Left renal cortex interstitium (tissue), 4 donors: ENCODE measurements at places on chromosomes 5 and 9.

- no peak for DNase-seq
Observed at GRCh38 chr9:70861376-70861775, 260.0 kb downstream of the TRPM3 start.

- no peak for DNase-seq
Observed at GRCh38 chr5:14560091-14560595, 21.4 kb upstream of the OTULINL start.

GRCh38 chr5:130335117-130335516 lies 430.9 kb downstream of the CHSY3 start:
- no peak for DNase-seq

DNA sequence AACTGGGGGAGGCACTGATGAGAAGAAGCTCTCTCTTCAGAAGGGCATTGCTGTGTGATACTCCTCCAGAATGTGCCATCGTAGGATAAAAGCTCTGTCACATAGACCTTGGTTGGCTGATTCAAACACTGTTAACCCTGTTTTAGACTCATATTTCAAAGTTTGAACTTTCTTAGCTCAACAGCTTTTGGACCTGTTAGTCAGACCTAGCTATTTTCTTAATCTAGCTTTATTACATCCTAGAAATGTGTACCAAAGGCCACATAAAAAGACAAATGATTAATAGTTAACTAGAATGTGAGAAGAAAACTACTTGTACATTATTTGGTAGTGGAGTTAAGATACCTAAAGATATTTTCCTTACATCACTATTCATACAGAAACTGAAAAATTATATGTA lies 4.3 kb downstream of the RHOBTB3 start:
- DNase-seq = no peak

GRCh38 chr5:42949348-42950115 lies 90.6 kb downstream of the ANXA2R start:
- no peak for DNase-seq

DNA sequence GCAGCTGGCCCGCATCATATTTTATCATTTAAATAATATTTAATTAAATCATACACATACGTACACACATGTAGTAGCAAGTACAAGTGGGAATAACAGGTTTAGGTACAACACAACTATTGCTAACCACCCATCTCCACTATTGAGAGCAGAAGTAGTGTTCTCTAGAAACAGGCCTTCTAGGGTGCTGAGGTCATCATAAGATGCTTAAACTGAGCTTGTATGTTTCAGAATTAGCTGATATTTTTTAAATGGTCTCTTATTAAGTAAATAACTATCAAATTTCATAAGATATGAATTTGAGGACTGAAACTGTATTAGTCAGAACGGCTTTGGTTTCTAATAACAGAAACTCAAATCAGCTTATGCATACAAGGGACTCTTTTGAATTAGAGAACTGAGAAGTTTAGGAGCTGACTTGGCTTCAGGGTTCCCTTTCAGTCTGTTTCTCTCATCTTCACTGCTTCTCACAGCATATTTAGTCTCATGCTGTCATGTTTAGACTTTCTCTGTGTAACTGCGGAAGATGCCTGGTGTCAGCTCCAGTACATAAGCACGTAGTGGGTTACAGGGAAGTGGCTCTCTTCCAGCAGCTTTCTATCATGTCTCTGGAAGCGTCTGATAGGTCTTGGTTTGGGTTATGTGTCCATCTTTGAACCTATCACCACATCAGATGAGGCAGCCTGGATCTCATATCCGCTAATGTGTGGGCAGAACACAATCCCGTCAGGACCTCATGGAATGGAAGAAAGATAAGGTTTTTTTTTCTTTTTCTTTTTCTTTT lies 25.0 kb upstream of the OCLN start:
- DNase-seq = no peak

- DNase-seq = no peak
Observed at GRCh38 chr5:171371326-171371725, 16.3 kb upstream of the NPM1 start.

DNA sequence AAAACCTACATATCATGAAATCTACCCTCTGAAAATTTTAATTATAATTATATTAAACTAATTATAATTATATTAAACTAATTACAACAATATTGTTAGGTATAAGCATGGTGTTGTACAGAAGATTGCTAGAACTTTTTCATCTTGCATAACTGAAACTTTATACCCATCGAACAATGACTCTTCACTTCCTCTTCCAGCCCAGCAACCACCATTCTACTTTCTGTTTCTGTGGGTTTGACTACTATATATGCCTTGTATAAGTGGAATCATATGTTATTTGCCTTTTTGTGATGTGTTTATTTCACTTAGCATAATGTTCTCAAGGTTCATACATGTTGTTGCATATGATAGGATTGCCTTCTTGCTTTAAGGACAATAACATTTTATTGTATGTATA lies 274.2 kb upstream of the CCNH start:
- DNase-seq = no peak

- no peak for DNase-seq
Observed at GRCh38 chr9:69569738-69570451, 102.3 kb downstream of the APBA1 start.

DNA sequence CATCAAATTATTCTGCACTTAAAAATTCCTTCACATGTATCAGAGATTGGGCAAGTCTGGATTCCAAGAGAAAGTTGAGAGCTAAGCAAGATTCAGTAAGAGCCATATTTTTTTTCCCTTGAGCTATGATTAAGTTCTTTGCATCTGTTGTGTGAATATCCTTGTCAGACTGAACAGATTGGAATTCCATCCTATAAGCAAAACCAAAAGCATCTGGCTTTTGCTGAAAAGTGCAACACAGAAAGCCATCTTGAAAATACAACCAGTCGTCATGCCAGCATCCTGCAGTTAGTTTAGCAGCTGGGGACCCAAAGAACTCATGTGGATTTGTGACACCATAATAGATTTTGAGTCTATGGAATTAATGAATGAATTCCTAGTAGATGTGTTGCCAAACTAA lies 316.9 kb downstream of the MTRR start:
- no peak for DNase-seq

DNA sequence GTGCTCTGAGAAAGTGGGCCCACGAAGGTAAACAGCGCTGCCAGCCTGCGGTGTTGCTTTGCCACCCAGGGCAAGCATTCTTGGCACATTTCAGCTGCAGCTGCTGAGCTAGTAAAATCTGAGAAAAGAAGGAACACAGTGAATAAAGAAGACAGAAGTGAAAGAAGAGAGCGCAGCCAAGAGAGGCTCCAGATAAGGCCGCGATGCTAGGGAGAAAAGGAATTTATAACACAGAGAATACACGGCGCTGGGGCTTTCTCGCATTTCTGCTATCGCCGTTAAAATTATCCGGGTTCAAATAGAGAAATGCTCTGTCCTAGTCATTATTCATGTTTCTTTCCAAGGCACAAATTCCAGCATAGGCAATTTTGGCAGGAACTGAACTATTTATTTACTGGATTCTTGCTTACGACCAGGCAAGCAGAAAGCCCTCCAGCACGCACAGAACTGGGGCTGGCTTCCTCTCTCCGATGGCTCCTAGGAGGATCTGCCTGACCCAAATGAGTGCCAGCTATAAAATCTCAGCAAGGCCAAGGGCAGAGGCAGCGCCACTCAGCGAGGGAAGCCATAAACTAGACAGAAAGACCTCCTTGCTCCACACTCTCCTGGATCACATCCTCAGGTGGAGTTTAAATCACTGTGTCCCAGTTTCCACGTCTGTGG lies 111.2 kb downstream of the ATPSCKMT start:
- no peak for DNase-seq

- DNase-seq = no peak
Observed at GRCh38 chr9:135523521-135524129, 2.4 kb downstream of the LCN1 start.

GRCh38 chr9:136057236-136058081 lies 37.6 kb downstream of the NACC2 start:
- DNase-seq = no peak

DNA sequence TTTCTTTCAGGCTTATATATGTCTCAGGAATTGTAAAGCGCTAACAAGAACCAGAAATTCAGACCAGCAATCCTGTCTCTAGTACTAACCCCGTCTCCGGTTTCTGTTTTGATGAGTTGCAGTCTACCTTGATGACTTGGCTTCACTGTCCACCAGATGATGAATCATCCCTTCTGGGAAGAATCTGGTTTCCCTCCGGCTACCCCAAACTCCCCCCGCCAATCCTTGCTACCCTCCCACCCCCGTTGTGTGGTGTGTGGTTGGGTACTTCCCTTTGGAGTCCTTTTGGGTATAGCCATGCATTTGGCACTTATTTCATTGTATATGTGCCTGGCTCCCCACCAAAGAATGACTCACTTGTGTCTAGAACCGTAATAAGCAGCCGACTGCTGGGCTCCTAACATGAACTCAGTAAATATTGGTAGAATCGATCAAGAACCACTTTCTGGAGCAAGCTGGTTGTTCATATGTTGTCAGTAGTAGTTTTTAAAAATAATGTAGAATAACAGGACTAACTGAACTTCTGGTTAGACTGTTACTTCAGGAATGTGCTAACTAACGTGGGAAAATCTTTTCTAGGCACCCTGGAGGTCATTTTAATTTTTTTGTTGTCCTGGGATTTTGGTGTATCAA lies 8.3 kb upstream of the TGFBI start:
- no peak for DNase-seq

GRCh38 chr5:31396611-31397295 lies 135.1 kb downstream of the DROSHA start:
- DNase-seq = no peak
